ENCODE measurements at places on chromosomes 7 and 10. TPM values are rescaled to one million over a fixed set of nuclear protein-coding genes. Genes with fewer than 3 reads are reported as not detected.
A peak's percentile ranks its signal among the peaks of the same experiment; 100 is the strongest.

DRGX gene
- total RNA-seq, result not detected

ANKRD7 gene
- total RNA-seq, result 2.4 TPM

FBXL13 gene
- total RNA-seq, result 19.4 TPM

ZWINT gene
- total RNA-seq, result 102 TPM

CNTNAP2 gene
- not detected for total RNA-seq

- H3K4me3 ChIP-seq, result no peak overlapping the region
- no peak overlapping the region for H3K27ac ChIP-seq
- no peaks in the 10 kb centered on the region for H3K27me3 ChIP-seq
- DNase-seq, result no peak
Measured at GRCh38 chr7:108604307-108605077, 34.8 kb downstream of the DNAJB9 start.

GRCh38 chr7:48933549-48934085, 9.3 kb downstream of the CDC14C start:
- no peaks in the 10 kb centered on the region for H3K4me1 ChIP-seq
- no peak overlapping the region for H3K27ac ChIP-seq
- H3K36me3 ChIP-seq, result no peaks in the 10 kb centered on the region
- H3K4me3 ChIP-seq, result no peak overlapping the region
- DNase-seq, result no peak

- no peak overlapping the region for H3K27ac ChIP-seq
- H3K4me3 ChIP-seq, result no peak overlapping the region
- H3K4me1 ChIP-seq, result no peaks in the 10 kb centered on the region
- no peak for DNase-seq
Measured at GRCh38 chr10:57336865-57337264, 930.8 kb downstream of the IPMK start.

DNA sequence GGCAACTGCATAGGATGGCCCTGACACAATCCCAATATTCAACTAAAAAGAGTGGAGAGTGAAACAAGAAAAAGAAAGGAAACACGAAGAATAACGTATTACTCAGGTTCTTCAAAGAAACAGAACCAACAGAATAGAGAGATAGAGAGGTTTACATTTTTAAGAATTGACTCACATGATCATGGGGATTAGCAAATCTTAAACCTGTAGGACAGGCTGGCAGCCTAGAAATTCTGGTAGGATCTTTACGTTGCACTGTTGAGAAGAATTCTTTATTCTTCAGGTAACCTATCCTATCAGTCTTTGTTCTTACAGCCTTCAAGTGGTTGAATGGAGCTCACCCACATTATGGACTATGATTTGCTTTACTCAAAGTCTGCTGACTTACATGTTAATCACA, 103.9 kb downstream of the AASS start:
- no peak overlapping the region for H3K27ac ChIP-seq
- H3K4me3 ChIP-seq, result no peak overlapping the region
- H3K4me1 ChIP-seq, result peaks cover 12% of the 10 kb centered on the region
- H3K36me3 ChIP-seq, result no peaks in the 10 kb centered on the region
- H3K27me3 ChIP-seq, result no peaks in the 10 kb centered on the region

DNA sequence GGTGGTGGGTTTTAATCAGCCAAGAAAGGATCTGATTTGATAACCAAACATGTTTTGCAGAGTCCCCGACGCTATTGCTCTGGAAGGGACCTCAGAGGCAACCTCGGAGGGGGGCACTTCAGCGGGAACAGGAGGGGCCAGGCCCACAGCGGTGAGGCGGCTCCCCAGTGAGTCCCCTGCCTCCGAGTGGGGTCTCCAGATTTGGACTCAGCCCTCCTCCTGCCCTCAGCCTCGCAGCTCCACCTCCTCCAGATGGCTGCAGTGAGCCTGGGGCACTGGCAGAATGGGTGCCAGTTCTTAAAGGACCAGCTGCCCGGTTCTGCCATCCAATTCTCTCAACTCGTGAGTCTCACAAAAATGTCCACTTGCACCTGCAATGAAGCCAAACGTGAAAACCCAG, 61.0 kb upstream of the NANOS1 start:
- H3K36me3 ChIP-seq, result no peaks in the 10 kb centered on the region
- no peak overlapping the region for H3K27ac ChIP-seq
- no peak for DNase-seq
- H3K27me3 ChIP-seq, result no peaks in the 10 kb centered on the region

GRCh38 chr7:23246555-23246954, at the start of gene GPNMB:
Gene GPNMB (plus strand): TSS chr7:23246775. CDS start chr7:23246858, 83 bp downstream.
- H3K27ac ChIP-seq, result no peak within 1 kb of the TSS
- H3K36me3 ChIP-seq, result no peaks in the 10 kb centered on the region
- peak; percentile 60 for DNase-seq
- peaks cover 19% of the 10 kb centered on the region for H3K4me1 ChIP-seq
- 0 out of 2 replicates have a peak, but pooled peaks cover 9% of the 10 kb centered on the region for H3K27me3 ChIP-seq

DNA sequence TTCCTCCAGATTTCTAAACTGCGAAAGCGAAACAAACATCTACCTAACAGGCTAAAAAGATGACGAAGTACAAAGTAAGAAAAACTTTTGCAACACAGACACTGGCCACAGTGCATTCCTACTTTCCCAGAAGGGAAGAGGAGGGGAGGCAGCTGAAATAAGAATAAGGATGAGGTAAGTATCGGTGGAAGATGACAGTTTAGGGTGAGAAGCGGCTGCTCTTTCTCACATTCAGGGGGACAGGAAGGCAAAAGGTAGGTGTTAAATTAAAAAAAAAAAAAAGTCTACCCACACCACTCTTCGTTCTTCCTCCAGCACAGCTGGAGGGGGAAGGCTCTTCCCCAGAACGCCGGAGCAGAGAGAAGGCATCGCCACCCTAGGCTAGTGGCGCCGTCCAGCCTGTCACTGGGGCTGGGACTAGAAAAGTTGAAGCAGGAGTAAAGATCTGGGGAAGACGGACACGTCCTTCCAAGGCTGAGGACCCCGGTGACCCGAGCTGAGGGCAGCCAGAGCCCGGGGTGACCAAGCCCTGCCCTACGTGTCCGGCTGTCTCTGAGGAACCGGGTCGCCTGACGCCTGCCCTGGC, 846 bp downstream of the DNAJC1 start:
- H3K4me3 ChIP-seq, result peak overlapping the region; percentile 93
- H3K36me3 ChIP-seq, result no peaks in the 10 kb centered on the region
- no peaks in the 10 kb centered on the region for H3K27me3 ChIP-seq

GRCh38 chr7:94562525-94562924, 52.9 kb downstream of the CASD1 start:
- no peak overlapping the region for H3K27ac ChIP-seq
- no peak overlapping the region for H3K4me3 ChIP-seq
- no peak for DNase-seq
- no peaks in the 10 kb centered on the region for H3K4me1 ChIP-seq

GRCh38 chr7:140977741-140978140, 37.0 kb downstream of the MRPS33 start:
- H3K4me1 ChIP-seq, result peaks cover 53% of the 10 kb centered on the region
- no peak overlapping the region for H3K4me3 ChIP-seq
- DNase-seq, result no peak
- H3K27ac ChIP-seq, result peak overlapping the region; percentile 63

DNA sequence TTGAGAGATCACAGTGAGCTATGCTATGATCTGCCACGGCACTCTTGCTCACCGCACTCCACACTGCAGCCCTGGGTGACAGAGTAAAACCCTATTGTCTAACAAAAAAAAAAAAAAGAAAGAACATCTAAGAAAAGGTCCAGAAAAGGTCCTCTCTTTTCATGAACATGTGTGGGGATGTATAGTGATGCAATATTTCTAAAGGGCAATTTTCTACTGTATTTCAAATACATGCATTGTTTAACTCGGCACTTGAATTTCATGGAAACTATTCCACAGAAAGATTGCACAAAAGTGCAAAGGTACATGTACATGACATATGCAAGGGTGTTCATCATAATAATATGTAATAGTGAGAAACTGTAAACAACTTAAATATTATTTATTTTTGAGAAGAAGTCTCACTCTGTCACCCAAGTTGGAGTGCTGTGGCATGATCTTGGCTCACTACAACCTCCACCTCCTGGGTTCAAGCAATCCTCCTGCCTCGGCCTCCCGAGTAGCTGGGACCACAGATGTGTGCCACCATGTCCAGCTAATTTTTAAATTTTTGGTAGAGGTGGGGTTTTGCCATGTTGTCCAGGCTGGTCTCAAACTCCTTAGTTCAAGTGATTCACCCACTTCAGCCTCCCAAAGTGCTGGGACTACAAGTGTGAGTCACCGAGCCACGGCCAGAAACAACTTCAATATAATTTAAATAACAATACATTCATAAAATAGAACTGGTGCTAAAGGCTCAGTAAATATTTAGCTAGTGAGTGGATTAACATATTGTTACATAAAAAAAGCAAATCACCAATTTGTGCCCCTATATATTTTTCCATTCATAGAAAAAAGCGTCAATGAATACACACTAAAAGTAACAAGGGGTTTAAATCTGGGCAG, 1.3 kb upstream of the PPRC1 start:
- H3K27me3 ChIP-seq, result no peaks in the 10 kb centered on the region
- H3K4me3 ChIP-seq, result no peak overlapping the region
- H3K36me3 ChIP-seq, result no peaks in the 10 kb centered on the region
- DNase-seq, result no peak
- no peak overlapping the region for H3K27ac ChIP-seq
- H3K4me1 ChIP-seq, result peaks cover 30% of the 10 kb centered on the region

DNA sequence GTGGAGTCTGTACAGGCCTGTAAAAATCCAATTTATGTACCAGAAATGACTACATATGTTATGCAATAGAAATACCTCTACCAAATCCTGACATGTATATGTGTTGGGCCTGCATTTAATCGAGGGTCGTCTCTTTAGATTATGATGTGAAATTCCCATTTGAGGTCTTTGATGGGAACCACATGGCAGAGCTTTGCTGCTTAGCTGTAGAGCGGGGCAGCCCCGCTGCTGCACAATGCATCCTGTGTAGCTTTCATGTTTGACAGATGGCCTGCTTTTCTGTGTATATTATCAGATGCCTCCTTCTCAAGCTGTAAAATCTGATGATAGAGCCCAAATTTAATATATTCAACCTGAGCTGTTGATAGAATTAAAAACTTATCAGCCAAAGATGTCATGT, 65.8 kb downstream of the RAB18 start:
- no peak overlapping the region for H3K27ac ChIP-seq
- no peaks in the 10 kb centered on the region for H3K27me3 ChIP-seq
- no peak for DNase-seq
- no peaks in the 10 kb centered on the region for H3K4me1 ChIP-seq
- no peak overlapping the region for H3K4me3 ChIP-seq
- no peaks in the 10 kb centered on the region for H3K36me3 ChIP-seq

DNA sequence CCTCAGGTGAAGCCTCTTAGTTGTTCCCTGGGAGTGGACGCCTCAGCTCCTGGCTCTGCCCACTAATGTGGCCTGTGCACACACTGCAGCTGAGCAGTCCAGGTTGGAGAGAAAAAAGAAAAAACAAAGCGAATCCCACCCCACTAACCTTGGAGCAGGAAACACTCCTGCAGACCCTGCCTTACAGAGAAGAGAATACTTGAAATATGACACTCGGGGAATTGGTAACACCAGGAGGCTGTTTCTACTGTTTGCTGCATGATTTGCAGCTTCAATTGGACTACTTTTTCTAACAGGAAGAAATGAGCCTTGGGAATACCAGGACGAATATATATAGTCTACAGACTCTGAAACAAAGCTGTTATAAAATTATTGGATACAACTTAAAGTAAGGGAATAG, 22.2 kb downstream of the CDHR3 start:
- DNase-seq, result no peak
- H3K36me3 ChIP-seq, result no peaks in the 10 kb centered on the region
- no peak overlapping the region for H3K27ac ChIP-seq
